IPS DF 6.9 (cell line): ENCODE measurements at places on chromosomes 2 and 18.

DNA sequence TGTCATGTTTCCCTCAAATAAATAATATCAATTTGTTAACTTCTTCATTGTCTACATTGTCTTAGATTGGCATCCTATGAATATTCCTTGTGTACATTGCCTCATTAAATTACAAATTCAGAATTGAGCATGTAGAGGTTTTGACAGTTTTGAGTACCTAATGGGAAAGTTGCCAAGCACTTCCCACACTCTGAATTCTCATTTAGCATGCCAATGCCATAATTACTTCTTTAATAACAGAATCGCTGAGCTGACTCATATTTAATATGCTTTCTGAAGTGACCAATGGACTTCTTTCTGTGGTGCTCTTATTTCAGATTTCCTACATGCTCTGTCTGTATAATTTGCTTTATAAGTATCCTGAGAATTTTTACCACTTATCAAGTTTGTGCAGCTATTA is 114.4 kb upstream of the NOL4 start:
- DNase-seq = no peak

- no peak for DNase-seq
Measured at GRCh38 chr2:218394298-218395089, 5.2 kb upstream of the CTDSP1 start.

- DNase-seq = no peak
Measured at GRCh38 chr18:50627594-50628532, 68.0 kb downstream of the MAPK4 start.

- no peak for DNase-seq
Measured at GRCh38 chr2:26515771-26516170, 37.8 kb upstream of the OTOF start.

GRCh38 chr2:168589236-168590211 is 133.5 kb downstream of the CERS6 start:
- DNase-seq = no peak

DNA sequence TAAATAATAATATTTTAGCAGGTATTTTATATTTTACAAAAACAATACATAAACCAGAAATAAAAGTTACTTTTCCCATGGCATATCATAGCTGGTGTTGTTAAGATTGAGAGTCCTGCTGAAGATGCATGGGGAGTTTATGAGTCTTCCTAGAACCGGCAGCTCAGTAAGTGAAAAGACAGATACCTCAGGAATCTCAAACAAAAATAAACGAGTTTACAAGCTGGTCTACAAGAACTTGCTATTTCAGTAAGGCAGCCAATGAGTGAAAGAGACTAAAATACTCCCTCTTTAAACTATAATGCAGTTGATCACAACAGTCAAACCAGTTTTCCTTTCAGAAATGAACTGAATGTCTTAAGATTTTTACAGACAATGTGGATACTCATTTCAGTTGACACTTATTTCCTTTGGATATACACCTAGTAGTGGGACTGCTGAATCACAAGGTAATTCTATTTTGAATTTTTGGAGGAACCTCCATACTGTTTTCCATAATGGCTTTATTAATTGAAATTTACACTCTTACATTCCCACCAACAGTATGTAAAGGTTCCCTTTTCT is 8.9 kb downstream of the GAREM1 start:
- no peak for DNase-seq

DNA sequence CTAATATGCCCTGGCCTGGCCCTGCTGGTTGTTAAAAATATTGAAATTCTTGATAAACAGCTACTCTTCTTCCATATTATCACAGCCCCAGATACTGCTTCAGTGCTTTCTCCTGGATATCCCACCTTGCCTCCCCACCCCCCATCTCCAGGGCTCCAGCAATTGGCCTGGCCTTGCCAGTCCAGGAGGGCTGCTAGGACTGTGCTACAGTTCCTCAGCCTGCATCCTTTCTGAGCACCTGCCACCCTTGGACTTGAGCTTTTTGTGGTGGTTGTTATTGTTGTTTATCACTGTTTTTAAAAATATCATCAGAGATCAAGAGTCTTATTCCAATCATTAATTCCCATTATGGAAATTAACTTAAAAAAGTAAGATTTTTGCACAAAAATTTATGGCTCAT is 13.5 kb downstream of the HNMT start:
- no peak for DNase-seq

DNA sequence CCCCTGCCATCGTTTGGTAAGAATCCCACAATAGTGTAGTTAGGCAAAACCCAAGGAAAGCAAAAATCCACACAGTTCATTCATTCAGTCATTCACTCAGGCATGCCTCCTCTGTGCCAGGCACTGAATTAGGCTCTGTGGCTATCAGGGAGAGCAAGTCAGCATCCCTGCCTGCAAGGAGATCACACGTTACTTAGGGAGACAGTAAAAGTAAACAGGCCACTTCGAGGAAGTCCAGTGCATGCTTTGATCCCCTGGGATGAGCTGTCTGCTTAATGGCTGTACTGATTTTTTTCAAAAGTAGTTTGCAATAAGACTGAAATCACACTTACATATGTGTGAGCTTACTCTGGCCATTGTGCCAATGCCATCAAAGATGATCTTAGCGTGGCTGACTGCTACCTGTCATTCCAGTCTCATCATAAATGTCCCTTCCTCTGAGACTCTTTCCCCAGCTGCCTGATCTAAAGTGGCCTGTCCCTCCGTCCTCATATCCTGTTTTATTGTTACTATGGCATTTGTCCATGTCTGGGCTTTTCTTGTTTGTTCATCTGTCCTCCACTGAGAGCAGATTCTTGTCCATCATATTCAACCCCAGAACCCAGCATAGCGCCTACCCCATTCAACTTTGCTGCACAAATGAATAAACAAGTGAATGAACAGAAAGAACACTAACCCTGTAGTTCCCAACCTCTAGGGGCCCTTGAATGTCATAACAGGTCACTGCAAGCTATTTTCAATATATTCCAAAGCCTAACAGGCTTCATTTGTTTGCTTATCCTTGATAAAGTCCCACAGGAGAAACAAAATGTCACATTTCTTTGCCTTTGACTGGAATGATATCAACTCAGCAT is 84.1 kb downstream of the GALNT14 start:
- no peak for DNase-seq

DNA sequence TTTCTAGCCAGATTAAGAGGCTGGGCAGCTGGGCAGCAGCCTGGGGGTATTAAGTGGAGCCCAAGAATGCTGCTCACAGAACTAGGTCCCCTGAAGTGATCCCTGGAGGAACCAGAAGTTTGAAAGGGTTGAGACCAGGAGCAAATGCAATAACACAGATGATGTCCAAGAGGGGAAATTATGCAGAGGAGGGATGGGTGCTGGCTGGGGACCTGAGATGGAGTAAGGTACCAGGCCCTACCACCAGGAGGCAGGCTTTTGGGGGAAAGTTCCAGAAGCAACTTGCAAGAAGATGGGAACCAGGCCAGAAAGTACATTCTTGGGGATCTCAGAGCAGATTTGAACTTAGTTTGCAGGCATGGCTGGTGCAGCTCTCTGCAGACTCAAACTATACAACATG is 175.1 kb downstream of the NCK2 start:
- peak; percentile 25 for DNase-seq

DNA sequence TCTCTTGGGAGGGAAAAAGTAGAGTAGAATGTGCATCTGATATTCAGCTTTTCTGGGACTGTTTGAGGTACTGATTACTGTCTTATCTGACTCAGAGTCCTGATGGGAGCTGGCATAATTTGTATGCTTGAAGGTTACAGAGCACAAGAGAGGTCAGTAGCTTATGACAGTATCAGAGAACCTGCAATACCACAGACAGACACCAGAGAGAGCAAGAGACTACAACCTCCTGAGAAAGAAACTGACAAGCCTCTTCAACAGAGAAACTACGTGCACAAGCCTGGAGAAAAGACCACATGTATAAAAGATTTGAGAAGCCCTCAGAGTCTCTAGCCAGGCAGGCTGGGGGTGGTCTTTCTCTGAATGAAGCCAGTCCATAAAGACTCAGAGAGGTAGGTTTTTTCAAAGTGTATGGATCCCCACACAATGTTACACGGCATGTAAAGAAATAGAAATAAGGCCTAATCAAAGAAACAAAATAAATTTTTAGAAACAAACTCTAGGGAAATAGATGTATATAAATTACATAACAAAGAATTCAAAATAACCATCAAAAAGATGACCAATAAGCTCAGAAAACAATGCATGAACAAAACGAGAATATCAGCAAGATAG is 568.3 kb downstream of the LRRTM4 start:
- DNase-seq = peak; percentile 82

DNA sequence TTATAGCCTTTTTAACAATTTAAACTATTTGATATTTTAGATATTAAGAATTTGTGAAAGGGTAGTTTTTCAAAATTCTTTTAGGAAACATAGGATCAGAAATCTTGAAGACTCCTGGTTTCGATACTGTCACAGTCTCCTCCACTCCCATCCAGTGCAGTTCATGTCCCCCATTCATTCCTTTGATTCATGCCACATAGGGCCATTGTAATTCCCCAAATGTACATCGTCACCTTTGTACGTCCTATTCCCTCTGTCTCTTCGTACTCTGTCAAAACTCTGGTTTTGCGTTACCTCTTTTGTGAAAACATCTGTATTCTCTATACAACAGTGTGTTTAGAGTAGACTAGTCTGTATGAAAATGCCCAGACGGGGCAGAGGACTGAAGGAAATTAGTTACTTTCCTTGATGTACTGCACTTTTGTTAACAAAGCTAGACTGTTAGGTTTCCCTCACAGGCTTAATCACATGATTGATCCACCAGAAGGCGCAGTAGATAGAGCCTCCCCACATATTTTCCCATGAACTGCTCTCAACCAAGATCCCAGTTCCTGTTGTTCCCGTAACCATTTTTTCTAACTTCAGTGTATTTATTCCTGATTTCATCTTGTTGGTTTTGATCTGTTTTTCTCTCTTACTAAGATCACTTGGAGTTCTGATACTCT is 2.5 kb downstream of the MRPL35 start:
- no peak for DNase-seq

GRCh38 chr2:170155723-170156253 is 22.2 kb upstream of the MYO3B start:
- no peak for DNase-seq

- DNase-seq = no peak
Measured at GRCh38 chr18:48317781-48318381, 91.3 kb downstream of the ZBTB7C start.

GRCh38 chr2:29816651-29817050 is 104.7 kb downstream of the ALK start:
- no peak for DNase-seq

DNA sequence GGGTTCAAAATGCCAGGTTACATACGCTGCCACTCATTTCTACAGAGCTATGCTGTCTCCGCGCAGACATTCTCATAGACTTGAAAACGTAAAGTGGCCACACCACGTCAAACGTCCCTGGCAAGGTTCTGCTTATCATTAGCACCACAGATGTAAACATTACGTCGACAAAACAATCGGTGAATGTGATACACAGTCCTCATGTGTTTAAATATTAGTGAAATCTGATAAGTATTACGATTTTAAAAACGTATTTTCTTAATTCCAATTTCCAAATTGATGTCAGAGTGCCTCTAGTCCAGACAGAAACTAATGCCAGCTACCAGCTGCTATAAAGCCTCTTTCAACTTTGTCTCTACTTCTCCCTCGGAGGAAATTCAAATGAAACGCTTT is 1.2 kb downstream of the STK17B start:
- DNase-seq = no peak

- no peak for DNase-seq
Measured at GRCh38 chr2:229731916-229732315, 17.6 kb upstream of the DNER start.
